Activated CD4-positive, alpha-beta T cell treated with anti-CD3 and anti-CD28 coated beads for 4 hours (primary cell): ENCODE measurements at places on chromosomes 4 and X.

DNA sequence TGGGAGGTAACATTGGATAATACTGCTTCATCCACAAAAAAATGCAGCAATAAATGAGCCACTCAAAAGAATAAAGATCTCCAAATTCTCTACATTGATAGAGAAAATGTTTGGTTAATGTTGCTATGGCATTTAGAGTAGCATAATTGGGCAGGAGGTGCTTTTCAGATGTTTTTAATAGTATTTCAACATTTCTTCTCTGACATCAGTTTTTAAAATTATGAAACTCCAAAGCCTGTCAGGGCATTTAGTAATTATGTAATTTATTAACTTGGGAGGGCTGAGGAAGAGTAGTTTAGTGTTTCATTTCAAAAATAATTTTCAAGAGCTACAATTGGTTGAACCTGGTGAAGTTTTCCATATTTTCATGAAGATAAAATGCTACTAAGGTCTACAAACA is 211.3 kb upstream of the INTU start:
- DNase-seq = no peak

DNA sequence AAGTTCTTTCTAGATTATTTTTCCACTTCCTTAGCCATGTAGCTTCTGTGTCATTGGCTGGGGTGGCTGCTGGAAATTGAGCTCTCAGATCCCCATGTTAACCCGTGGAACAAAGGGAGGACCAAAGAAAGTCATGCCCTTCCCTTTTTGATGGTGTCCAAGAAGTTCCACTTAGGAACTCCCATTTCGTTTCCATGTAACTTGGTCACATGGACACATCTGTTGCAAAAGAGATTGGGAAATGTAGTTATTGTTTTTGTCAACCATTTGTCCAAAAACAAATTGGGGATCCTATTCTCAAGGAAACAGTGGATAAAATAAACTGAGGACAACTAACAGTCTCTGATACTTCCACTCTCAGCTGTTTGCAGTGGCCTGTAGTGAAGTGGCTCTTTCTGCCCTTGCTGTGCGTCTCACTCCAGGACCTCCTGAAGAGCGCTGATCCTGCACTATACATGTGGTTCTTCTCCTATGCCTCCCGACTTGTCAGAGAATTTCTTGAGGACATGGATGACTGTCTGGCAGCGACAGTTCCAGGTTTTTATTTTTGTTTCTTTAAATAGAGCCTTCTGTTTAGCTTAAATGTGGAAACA is 125.3 kb upstream of the LNX1 start:
- no peak for DNase-seq

- DNase-seq = no peak
Measured at GRCh38 chr4:156718226-156718625, 253.4 kb downstream of the PDGFC start.

DNA sequence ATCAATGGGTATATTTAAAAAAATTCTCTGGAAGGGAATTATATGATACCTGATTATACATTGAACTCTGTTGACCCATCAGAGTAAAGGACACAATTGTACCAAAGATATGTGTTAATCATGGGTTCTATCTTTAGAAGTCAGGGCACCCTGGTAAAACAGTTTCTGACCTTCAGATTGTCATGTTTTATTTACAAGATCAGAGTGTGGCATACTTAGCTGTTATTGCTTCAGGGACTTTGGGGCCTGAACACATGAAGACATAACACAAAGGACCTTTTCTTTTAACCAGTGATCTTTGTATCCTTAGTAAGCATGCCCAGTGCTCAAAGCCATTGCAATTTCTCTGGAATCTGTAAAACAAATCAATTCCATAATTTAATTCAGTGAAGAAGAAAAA is 204.8 kb upstream of the RPS6KA3 start:
- no peak for DNase-seq

- no peak for DNase-seq
Measured at GRCh38 chrX:154731881-154732280, 19.0 kb downstream of the GAB3 start.

DNA sequence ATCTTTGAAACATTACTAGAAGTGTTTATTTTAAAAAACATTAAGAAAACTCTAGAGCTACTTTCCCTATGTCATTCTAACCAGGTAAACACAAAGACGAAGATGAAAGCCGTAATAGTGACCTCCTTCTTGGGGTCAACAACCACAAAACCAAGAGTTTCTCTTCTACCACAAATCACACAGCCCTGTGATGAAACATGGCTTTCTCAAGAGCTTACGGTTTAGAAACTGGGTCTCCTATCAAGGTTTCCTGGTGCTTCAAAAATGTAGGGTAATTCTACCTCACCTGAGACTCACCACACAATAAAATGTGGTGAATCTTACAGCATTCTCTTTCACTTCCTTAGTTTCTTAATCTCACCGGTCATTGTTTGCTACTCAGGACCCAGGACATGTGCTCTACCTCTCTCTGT is 50.9 kb downstream of the CORIN start:
- DNase-seq = no peak

DNA sequence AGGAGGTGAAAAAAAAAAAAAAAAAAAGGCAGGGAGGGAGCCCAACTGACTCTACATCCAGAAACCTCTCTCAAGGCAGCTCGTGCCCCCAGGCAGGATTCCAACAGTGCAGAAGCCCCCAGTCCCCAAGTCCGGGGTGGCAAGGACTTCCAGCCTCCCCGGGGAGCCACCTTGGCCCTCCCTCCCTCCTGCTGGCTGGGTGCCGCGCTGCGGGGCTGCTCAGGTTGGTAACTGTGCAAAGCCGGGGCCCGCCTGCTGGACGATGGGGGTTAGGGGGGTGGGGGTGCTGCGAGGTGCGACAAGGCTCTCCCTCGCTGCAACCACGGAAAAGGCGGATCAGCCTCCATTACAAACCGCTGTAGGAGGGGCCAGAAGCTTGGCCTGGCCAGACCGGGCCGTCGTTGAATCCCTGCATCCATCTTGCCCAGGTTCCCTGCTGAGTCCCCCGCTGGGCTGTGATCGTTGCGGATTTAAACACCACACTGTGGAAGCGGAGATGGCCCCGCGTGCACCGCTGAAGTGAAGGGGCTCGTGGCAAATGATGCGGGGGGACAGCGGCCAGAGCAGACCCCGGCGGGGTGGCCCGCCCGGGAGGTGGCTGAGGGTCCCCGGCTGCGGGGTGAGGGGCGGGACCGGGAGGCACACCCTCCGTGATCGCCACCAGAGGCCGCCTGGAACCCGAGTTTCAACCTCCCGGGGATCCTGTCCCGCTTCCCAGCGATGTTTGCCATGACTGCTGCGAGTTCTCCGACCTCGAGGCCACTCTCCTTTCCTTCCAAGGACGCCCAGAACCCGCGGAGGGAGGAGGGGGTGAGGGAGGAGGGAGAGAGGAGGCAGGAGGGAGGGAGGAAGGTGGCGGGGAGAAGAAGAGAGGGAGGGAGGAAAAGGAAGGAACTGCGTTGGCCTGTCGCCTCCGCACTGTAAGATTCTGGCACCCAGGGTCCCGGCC is 58.0 kb upstream of the DDX3X start:
- DNase-seq = peak; percentile 57

GRCh38 chr4:2798399-2799223 is 5.7 kb downstream of the SH3BP2 start:
- no peak for DNase-seq

DNA sequence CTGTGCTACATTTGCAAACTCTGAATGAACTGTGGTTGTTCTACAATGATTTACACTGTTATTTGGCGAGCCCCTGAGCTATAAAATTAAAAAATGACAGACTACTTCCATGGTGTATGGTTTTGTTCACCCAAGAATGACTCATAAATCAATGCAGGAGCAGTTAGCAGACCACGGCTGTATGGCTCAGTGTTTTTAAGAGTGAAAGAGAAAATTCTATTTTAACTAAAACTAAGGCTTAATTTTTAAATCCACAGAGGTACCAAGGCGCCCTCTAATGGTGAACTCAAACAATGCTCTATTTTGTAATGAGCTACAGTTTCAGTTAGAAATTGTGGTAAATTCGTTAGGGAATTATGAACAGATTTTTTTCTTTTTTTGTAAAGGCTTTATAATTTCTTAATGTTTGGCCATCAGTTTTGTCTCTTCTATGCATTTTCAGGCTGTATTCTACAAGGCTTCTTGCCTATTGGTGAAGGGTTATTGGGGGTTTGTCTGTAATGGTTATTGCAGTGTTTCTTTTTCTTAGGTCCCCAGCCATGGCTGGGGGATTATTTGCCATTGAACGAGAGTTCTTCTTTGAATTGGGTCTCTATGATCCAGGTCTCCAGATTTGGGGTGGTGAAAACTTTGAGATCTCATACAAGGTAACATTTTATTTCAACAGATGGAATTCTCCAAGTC is 32.5 kb downstream of the HMGB2 start:
- no peak for DNase-seq
